ENCODE measurements at places on chromosomes 4 and X. TPM values are rescaled to one million over a fixed set of nuclear protein-coding genes. Genes with fewer than 3 reads are reported as not detected.
A peak's percentile ranks its signal among the peaks of the same experiment; 100 is the strongest.

GRCh38 chrX:13387666-13388494 lies 68.0 kb upstream of the ATXN3L start:
- no peak for DNase-seq

- DNase-seq: no peak
These were observed 173.1 kb downstream of the GASK1B start for GRCh38 chr4:157999723-158000122.

DNA sequence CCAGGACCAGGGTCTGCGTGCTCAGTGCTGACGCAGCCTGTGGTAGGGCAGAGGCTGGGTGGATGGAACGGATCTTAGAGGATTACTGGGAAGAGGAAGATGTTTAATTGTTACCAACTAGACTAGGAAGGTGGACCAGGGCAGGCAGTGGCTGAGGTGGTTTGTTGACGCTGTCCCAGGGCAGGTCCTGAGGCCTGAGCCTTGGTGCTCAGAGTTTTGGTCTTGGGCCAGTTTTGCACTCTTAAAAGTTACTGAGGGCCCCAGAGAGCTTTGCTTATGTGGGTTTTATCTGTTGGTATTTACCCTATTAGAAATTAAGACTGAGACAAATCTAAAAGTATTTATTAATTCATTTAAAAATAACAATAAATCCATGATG lies 20.4 kb downstream of the RNF212 start:
- DNase-seq: no peak

GRCh38 chrX:79556800-79557199 lies 189.7 kb upstream of the ITM2A start:
- DNase-seq: no peak

- no peak for DNase-seq
These were observed 3.6 kb upstream of the FHL1 start for GRCh38 chrX:136143711-136144110.

DNA sequence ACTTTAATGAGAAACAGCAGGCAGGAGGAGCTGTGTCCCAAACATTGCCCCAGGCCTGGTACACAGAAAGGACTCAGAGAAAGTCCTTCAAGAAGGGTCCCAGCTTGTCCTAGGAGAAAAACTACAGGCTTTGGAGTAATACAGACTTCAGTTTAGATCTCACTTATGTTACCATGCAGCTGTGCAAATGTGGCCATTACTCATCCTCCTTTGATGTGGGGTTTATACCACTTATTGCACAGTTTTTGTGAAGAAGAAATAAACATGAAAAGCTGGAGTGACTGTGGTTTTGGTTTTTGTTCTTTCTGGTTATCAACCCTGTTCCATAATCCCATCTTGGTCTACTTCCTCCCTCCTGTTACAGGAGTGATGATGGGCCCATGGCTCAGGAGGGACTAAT lies 8.1 kb upstream of the CYTL1 start:
- no peak for DNase-seq

- no peak for DNase-seq
These were observed 67.7 kb downstream of the SLC4A4 start for GRCh38 chr4:71406459-71406963.

DNA sequence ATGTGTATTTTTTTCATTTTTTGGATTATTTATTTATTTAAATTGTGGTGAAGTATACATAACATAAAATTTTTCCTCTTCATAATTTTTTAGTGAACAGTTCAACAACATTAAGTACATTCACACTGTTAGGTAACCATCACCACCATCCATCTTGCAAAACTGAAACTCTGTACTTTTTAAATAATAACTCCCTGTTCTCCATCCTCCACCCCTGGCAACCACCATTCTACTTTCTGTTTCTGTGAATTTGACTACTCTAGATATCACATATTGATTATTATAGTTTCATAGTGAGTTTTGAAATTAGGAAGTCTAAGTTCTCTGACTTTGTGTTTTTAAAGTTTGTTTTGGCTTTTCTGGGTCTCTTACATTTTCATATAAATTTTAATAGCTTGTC lies 89.3 kb upstream of the STX18 start:
- no peak for DNase-seq

DNA sequence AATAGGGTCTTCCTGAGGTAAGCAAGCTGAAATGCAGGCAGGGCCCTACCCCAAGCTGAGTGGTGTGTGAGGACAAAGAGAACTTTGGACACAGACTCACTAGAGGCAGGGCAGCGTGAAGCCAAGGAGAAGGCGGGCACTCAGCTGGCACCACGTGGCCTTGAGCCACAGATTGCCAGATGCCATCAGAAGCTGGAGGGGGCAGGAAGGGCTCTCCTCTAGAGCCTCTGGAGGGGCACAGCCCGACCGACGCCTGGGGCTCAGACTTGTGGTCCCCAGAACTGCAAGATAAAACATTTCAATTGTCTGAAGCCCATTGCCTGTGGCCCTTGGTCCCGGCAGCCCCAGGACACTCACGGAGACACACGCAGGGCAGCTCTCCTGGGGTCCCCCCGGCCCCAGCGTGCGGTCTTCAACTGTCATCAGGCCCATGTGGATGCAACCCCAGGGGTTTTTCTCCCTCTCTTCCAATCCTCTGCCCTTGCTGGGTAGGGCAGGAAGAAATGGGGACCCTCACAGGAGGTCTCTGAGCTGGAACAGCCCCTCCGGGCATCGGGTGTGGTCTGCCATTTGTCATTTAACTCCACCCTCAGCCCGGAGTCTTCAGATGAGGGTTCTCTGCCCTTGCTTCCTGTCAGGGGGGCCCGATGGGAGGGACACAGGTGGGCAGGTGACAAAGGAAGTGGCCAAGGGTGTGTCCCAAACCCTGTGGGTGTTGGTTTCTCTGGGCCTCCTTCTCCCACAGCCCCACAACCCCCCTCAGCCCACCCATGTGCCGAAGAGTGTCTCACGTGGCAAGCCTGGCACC lies 22.2 kb downstream of the HMX1 start:
- DNase-seq: no peak

- peak; percentile 78 for DNase-seq
These were observed 78.4 kb downstream of the CDS1 start for GRCh38 chr4:84661191-84661939.

GRCh38 chrX:134172588-134173259 lies 64.3 kb upstream of the CCDC160 start:
- no peak for DNase-seq

GRCh38 chrX:130108647-130109428 lies 1.5 kb downstream of the ELF4 start:
- peak; percentile 17 for DNase-seq

DNA sequence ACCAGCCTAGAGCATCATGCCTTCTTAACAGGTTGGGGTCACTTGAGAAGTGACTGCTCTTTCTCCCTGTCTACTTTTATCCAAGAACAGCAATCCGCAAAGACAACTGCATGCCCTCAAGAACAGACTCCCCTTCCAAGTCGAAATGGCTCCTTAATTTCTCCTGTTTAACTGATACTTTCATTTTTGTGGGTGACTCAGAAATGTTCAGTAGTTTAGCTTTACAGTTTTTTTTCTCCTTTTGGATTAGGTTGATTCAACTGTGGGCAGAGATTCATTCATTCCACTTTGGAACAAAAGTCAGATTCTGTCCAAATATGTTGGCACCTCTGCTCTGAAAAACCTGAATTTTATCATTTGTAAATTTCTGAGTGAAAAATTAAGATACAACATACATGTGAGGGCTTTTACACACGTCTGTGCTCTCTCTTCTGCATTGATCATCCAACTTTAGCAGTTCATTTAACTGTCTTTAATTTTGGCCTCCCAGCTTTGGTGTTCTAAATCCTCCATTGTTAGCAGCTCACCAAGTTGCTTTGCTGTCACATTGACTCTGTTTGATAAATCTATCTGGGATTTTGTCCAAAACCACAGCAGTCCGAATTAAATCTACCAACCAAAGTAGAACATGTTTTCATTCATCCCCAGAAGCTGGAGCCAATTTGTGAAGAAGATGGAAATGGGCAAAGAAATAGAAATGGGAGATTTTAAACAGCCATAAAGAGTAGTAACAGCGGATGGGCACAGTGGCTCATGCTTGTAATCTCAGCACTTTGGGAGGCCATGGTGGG lies 50.0 kb downstream of the HOPX start:
- DNase-seq: no peak

DNA sequence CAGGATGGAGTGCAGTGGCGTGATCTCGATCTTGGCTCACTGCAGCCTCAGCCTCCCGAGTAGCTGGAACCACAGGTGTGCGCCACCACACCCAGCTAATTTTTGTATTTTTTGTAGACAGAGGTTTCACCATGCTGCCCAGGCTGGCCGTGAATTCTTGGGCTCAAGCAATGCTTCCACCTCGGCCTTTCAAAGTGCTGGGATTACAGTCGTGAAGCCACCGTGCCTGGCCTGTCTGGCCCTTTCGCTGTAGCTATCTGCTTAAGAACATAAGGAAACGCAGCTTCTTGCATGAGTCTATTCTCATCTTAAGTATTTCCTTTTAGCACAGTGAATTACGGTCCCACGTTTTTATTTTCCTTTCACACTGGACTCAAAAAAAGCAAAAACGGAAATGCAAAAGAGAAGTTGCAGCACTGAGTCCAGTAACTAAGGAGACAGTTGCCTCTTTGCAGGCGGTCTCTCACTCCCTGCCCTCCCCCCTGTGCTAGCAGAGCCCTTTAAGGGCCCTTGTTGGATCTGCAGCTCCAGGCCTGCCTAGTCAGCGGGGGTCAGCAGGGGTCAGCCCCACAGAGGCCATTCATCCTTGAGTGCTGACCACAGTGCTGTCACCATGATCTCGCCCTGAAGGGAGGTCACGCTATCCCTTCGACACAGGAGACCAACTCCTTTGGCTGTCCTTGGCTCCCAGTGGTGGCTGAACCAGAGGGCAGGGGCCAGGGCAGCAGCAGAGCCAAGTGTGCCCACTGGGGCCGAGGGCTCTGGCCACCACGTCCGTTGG lies 21.8 kb upstream of the TBC1D14 start:
- no peak for DNase-seq

DNA sequence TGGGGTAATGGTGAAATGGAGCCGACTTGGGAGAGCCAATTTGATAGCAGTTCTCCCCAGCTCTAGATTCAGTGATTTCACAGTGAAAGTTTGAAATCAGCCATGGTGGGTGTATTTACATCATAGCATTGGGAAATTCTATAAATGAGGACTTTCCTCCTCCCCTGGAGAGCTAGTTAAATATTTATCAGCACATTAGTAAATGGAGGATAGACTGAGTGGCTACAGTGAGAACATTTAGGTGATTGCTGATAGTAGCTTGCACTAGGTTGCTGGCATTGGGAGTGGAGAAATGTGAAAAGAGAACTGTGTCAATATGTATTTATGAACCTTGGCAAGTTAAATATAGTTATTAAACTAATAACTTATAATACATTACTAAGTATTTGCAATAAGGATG lies 347.3 kb downstream of the CCSER1 start:
- DNase-seq: no peak

GRCh38 chrX:149825424-149825823 lies 43.7 kb downstream of the MAGEA9 start:
- peak; percentile 2 for DNase-seq

GRCh38 chr4:152678841-152679240 lies 956 bp downstream of the TMEM154 start:
- DNase-seq: no peak

DNA sequence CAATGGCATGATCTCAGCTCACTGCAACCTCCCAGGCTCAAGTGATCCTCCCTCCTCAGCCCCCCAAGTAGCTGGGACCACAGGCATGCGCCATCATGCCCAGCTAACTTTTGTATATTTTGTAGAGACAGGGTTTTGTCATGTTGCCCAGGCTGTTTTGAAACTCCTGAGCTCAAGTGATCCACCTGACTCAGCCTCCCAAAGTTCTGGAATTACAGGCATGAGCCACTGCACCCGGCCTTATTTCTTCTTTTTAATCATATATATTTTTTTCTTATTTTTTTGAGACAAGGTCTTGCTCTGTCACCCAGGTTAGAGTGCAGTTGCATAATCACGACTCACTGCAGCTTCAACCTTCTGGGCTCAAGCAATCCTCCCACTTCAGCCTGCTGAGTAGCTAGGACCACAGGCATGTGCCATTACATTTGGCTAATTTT lies 184.0 kb downstream of the TSPAN5 start:
- no peak for DNase-seq

DNA sequence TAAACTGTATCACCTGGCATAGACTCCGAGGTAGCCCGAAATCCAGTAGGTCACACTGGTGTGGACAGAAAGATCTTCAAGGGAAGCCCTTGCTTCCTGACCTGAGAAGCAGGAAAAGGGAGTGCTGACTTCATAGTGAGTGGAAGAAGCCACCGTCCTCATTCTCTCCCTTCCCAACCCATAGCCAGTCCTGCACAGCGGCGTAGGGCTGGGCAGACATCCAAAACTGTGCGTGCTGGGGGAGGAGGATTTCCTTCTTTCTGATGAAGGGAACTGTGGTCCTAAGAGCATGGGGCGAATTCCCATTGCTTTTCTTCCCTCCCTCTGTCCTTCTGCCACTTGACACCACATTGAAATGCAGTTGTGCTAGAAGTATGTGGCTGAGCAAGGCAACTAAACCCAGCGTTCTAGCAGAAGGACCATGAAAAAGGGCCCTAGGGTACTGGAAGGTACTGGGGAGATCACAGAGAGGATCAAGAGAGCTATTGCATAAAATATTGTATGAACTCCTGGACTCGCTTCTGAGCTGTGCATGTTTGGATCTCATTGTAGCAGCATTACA lies 66.9 kb downstream of the STOX2 start:
- no peak for DNase-seq

DNA sequence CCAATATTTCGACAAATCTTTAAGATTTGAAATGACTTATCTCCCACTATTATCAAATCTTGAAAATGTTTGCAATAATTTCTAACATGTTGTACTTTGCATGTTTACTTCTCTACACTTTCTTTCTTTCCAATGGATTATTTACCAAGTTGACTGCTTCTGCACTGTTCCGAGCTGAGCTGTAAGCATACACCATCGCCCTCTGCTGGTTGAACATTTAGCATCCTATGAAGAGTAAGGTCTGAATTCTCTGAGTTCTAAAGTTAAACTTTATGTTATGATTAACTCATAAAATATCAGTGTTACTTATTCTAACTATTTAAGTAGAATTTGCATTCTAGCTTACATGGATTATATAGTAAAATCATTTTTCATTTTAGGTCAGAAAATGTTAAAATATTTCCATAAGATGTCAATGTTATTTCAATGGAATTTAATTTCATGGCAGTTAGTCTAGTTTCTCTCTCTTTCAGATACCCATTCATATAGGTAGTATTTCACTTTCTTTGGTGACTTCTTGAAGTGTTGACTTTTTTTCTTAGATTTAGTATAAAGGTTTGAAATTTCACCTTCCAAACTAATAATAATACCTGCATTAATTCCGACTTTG lies 137.4 kb downstream of the DKK2 start:
- DNase-seq: peak; percentile 32

DNA sequence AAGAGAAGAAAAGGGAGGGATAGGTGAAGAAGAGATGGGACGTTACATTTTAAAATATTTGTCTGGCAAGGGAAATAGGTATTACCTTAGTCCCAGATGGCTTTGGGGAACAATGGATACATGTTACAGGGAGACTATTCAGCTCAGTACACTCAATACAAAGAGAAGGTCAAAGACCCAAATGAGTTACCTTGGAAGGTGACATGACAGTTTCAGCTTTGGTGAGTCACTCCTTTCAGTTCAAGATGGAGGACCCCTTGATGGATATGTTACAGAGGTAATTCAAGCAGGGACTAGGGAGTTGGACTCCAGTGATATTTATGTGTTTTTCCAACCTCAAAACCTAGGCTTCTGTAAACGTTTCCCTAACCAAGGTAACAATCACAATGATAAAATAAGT lies 5.0 kb downstream of the NOA1 start:
- DNase-seq: no peak

P2RY4 gene
- total RNA-seq: 0.07 TPM

DACH2 gene
- total RNA-seq: not detected

IL2RG gene
- not detected for total RNA-seq

NPY2R gene
- total RNA-seq: not detected

GJB1 gene
- total RNA-seq: 47.8 TPM

SLC2A9 gene
- 19.9 TPM for total RNA-seq

SOWAHB gene
- total RNA-seq: 0.27 TPM

RBM47 gene
- total RNA-seq: 2.5 TPM

TMEM33 gene
- total RNA-seq: 51.6 TPM

NAA11 gene
- not detected for total RNA-seq
